ENCODE measurements at places on chromosomes 2 and 18. TPM values are rescaled to one million over a fixed set of nuclear protein-coding genes. Genes with fewer than 3 reads are reported as not detected.

Gene G6PC2
- total RNA-seq: not detected

Gene BBS5
- total RNA-seq: 11.7 TPM

Gene ANKRD29
- 6.1 TPM for total RNA-seq

GRCh38 chr18:44941516-44941915 is 260.8 kb downstream of the SETBP1 start:
- DNase-seq: no peak

DNA sequence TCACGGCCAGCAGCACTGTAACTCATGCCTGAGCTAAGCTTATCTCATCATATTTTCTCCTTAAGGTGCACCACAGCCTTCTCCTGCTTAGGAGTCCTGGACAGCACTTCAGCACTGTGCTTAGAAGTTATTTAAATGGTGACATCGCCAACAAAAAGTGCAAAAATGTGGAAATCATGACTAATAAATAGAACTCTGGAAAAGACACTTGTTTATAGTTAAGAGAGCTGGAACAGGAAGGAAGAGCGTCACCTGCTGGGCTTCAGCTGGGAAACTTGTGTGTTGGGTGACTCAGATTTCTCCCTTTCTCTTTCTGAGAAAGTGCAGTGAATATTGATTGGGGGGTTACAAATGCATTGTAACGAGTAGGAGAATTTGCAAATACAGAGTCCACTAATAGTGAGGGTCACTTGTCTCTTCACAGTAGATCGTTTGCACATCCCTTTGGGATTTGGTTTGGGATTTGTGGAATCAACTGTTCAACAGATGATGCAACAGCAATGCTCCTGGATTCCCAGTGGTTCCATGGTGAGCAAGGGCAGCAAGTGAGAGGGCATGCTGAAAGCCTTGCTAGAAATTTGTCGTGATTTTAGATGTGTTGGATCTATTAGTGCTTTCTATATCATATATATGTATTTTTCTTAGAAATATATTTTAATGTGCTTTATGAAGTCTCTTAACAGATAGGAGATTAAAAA is 84.2 kb downstream of the DOK6 start:
- DNase-seq: no peak

GRCh38 chr18:44686156-44686555 is 5.5 kb downstream of the SETBP1 start:
- no peak for DNase-seq

DNA sequence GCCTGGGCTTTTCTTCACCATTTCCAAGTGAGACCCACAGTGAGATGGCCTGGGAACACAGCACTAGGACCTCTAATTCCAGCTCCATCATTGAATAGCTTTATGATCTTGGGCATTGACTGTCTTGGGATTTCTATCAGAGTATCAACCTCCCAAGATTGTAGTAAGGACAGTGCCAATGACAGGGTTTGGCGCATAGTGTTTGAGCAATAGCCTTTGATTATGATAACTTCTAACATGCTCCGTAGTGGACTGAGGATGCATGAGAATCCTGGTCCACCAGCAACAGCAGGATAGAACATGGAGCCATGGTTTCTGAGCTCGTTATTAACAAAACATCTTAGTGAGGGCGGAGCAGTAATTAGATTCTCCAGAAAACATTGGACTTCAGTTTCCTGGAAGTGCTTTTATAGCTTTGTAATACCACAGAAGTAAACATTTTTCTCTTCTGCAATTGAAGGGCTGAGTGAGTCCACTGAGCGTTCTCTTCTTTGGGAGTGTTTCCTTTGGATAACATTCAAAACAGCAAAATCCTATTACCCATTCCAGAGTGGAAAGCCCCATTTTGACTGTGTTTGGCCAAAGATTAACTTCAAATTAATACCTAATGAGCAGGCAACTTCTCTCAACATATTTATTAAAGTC is 63.7 kb downstream of the IL1R2 start:
- peak; percentile 49 for DNase-seq

All from suprapubic skin (tissue), 4 donors.